ENCODE measurements at places on chromosomes 5 and 9.
A peak's percentile ranks its signal among the peaks of the same experiment; 100 is the strongest.

GRCh38 chr9:123696476-123696875 lies 233.4 kb downstream of the DENND1A start:
- no peak for DNase-seq

DNA sequence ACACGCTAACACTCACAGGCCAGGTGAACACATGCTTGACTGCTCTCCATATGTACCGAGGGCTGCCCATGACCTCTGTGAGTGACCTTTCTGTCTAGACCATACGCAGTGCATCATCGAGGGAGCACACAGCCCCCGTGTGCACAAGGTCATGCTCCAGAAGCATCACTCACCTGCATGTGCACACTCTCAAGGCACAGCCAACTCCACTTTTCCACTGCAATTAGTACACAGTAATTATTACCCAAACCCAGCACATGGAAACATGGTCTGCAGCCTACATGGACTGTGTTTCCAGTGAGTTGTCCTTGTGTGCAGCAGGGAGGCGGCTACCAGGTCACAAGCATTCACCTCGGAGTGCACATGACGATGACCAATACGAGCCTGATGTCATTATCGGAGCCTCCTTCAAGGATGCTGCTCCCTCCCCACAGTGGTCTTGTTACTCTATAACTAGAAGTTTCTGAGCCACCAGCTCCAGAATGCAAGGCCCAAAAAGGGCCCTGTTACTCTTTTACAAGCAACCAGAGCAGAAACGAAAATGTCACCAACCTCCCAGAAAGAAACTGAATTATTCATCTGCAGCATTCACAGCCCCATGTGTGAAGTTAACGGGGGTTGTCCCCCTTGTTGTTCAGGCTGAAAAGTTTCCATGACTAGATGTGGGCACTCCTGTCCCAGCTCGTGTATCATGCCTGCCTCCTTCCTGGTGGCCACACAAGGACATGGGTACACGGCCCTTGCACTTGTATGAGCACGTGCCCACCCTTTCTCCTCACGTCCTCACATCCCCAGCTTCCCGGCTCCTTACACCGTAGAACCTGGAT lies 31.2 kb downstream of the SEMA4D start:
- DNase-seq: no peak

DNA sequence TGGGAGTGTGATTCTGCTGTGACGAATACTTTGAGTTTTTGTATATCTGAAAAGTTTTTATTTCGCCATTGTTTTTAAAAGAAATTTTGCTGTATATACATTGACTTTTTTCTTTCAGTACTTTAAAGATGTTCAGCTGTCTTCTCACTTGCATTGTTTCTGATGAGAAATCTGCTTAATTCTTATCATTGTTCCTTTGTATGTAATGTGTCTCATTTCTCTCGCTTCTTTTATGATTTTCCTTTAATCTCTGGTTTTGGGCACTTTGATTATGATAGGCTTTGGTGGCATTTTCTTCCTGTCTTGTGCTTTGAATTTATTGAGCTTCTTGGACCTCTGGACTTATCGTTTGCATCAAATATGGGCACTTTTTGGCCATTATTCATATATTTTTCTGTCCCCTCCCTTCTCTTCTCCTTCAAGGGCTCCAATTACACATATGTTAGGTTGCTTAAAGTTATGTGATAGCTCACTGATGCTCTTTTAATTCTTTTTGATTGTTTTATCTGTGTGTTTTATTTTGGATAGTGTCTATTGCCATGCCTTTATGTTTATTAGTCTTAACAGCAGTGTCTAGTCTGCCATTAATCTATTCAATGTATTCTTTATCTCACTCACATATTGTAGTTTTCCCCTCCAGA lies 30.6 kb downstream of the STX17 start:
- DNase-seq: no peak

DNA sequence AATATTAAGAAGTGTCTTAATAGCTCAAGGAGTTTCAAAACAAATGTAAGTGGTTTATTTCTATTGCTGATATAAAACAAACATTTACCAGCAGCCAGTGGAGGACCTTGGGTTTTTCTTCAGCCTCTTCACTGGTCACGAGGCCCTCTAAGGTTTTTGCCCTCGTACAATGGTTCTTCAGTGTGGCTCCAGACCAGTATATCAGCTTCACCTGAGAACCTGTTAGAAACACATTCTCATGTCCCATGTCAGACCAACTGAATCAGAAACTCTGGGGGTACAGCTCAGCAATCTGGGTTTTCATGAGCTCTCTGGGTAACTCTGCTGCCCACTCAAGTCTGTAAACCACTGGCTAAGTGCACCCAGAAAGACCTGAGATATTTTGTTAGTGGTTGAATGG lies 12.9 kb downstream of the WWC1 start:
- no peak for DNase-seq

GRCh38 chr5:81530919-81531318 lies 137.0 kb upstream of the ACOT12 start:
- peak; percentile 11 for DNase-seq

DNA sequence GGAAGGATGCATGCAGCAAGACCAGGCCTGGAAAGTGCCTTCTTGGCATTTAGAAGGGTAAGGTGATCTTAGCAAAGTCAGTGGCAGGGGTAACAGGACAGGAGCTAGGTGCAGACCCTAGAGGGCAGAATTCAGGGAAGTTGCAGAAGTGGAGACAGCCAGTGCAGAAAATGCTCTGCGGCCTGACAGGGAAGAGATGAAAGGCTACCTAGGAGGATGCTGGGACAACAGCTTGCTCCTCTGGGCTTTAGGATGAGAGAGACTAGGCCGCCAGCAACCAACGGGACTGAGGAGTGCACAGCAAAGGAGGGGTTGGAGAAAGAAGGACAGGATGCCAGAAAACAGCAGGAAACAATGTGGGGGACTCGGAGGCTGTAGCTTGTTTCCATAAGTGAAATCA lies 219.9 kb downstream of the FSTL4 start:
- DNase-seq: no peak

DNA sequence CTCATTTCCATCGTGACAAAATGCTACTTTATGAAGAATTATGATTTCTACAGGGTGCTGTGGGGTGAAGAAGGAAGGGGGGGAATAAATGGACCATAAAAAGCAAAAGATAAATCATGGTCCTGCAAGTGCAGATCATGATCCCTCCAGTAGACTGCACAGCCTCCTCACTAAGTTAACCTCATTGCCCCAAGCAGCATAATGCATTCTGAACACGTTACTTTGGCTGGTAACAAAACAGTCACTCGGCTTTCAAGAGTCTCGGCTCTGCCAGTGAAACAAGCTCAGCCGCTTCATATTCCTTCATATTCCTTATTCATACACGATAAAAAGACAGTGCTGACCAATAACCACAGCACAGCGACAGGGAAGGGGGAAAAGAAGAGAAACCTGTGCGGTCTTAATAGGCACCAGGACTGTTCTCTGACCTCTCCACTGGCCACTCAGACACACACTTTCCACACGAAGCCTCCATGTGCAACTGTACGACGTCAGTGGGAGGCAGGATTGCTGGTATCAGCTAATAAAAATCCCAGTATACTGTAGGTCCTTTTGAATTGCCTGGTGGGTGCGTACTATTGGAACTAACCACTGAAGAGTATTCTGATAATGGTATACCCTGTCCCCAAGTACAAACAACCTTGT lies 60.5 kb downstream of the ANKH start:
- no peak for DNase-seq

DNA sequence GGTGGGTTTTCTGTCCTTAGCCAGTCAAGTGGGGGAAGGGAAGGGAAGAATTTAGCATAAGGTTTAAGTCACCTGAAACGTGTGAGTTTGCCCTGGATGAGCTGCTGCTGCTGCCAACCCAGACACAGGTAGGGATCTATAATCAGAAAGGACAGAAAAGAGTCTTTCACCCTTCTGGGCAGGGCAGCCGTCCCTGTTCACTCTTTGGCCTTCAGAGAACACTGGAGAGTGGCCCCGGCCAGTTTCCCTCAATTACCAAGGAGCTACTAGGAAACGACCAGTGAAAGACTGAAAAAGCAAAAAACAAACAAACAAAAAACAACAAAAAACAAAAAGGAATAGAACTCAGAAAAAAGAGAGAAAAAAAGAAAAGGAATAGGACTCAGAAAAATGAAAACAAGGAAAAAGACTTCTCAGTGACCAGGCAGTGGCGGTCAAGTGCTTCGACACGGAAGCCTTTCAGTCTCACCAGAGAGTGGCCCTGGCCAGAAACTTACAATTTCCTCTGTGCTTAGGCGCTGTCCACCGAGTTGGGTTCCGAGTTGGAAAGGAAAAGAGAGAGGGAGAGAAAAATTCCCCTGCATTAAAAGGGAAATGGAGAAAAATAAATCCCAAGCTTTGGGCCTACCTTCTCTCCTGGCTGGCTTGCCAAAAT lies 2.5 kb upstream of the GM2A start:
- DNase-seq: no peak

All from astrocyte of the hippocampus (primary cell).